ENCODE measurements at places on chromosomes 12 and 14.

- no peak for DNase-seq
These were observed 7.1 kb upstream of the LGMN start for GRCh38 chr14:92755495-92755894.

- no peak for DNase-seq
These were observed 154.1 kb downstream of the NEDD1 start for GRCh38 chr12:97061171-97061570.

DNA sequence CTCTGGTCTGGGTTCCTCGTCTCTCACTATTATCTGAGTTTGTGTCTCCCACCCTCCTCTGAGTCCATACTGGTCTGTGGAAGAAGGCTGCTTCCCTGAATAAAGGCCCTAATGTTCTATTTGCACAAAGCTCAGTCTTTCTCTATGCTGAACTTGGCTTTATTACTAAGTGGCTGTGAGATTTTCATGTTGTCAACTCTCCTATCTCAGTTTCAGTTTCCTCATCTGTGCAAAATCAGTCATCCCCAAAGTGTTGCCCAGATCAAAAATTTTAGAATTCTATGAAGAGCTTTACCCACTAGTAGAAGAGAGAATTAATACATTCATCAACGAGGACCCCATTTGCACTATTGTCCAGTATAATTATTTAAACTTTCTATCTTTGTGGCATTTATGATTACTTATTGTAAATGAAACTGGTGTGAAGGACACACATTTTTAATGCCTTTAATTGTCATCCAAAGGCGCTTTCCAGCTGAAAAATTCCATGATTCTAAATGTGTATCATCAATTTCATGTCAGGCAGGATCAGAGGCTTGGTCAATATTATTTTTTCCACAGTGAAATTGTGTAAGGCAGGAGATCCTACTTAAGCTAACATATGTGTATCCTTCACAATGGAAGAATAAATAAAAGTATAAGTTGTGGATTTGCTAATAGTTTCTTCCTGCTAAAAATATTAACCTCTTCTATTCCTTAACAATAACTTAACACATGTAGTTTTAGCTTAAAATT is 79.1 kb upstream of the EEA1 start:
- DNase-seq: no peak

DNA sequence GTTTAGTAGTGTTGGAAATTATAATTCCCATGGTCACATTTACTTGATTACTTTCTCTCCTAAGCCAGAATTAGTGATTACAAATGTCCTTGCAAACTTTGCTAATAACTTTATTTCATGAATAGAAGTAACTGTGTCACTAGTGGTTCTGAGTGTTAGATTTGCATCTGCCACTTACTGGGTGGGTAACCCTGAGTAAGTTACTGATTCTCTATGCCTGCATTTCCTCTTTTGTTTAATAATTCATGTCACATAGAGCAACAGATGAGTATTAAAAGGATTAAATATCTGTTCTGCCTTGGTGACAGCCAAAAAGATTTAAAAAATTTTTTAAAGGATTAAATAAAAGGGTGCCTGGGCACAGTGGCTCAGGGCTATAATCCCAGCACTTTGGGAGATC is 78.6 kb downstream of the BHLHE41 start:
- DNase-seq: no peak

DNA sequence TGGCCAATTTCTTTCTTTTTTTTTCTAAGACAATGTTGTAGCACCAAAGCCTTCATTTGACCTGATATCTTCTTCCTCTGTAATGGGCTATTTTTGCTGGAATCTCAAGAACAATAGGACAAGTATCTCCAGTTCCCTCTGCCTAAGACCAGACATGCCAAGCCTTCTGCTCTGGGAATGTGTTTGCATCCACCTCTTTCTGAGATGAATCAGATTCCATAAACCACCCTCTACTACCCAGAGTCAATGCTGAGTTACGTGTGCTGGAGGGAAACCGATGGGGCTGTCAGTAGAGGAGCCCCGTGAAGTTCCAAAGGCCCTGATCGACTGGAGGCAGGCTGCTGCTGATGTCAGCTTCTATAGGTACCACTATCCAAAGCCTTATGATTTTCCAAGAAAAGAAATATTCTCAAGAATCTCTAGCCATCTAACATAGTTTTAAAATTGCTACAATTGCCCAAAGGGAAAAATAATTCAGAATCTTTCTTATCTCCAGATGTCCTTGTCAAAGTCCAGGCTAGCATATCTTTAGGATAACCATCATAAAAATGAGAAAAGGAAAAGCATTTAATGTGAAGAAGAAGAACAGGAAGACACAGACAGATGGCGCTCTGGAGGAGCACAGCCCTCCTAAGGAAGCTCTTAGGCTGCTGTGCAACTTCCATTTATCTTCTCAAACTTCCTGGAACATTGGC is 101.9 kb downstream of the SLC8A3 start:
- peak; percentile 48 for DNase-seq

GRCh38 chr12:49195736-49196135 is 6.9 kb upstream of the TUBA1A start:
- DNase-seq: no peak

GRCh38 chr14:76133103-76133502 is 18.6 kb upstream of the GPATCH2L start:
- peak; percentile 23 for DNase-seq

GRCh38 chr14:105931808-105932483 is 405.6 kb downstream of the TMEM121 start:
- DNase-seq: no peak

DNA sequence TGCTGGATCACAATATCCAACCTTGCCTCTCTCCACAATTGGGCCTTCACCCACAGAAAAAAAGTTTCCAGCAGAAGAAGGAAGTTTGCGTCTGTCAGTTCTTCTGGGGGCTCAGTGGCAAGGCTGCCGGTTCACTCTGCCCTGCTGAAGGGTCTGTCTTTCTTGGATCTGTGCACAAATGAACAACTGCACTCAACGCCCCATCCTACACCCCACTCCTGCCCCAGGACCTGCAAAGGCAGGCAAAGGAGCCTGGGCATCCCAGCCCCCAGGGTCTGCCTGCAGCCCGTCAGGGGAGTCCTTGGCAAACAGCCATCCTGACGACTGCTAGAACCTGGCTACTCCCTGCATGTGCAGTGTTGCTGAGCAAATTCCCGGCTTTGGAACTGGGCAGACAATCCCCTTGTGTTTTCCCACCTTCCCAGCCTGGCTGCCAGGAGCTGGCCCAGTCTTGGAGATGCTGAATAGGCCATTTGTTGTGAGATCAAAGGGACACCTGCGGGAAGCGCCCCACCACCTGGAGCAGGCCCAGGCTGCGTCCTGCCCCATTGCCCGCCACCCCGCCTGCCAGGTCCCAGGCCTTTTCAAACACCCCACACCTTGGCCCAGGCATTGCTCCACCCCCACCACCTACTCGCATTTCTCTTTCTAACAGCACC is 311.9 kb downstream of the BCL11B start:
- DNase-seq: no peak

DNA sequence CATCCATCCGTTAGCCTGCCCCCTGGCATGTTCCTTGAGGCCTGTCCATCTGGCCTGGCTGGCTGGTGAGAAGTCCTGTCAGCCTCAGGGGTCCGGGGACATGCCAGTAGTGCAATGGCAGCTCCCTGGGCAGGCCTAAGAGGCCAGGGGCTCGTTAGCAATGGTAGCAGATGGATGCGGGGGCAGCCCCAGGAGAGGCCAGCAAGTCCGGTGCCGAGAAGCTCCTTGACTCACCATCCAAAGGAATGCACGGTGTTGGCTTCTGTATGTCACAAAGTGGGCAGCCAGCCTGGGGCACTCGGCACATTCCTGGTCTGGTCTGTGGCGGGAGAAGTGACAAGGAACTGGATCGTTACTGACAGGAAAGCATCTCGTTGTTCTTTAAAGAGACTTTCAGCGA is 319.9 kb downstream of the CACNA1C start:
- DNase-seq: no peak

- no peak for DNase-seq
These were observed 160.5 kb downstream of the BTG1 start for GRCh38 chr12:91985002-91985787.

GRCh38 chr12:117036046-117036445 is 63.2 kb downstream of the TESC start:
- DNase-seq: no peak

DNA sequence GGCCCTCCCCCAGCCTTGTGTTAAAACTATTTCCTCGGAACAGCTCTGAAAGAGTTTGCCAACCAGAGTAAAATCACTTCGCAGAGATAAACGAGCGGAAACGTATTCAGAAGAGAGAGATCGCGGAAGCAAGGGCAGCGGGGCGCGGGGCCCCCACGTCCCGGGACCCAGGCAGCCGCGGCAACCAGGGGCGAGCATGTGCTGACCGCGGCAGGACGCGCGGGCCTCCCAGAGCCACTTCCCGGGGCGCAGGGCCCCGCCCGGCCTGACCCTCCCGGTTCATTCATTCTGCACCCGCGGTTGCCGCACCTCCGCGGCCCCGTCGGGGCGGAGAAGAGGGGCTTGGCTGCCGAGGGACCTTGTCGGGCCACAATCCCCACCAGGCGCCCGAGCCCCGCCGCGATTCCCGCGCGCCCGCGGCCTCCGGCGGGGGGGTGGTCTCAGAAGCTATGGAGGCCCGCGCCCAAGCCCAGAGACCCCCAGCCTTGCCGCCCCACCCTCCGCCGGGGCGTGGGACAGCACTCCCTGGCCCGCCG is 598 bp downstream of the UBE2N start:
- DNase-seq: no peak

DNA sequence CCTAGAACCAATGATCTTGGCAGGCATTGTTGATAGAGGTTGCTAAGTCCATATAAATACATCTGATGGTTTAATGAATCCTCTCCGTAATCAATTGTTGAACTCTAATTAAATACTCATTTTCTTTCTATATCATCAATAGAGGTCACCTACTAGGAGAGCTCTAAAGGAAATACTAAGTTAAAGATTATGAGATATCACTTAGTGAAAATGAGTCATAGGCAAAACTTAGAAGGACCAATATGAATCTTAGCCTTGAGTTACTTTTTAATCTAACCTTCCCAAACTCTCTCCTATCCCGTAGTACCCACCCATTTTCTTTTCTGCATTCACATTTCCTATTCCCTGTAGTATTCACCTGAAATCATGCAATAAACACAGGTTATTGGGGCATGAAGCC is 50.2 kb downstream of the MBIP start:
- DNase-seq: no peak

- DNase-seq: no peak
These were observed 42.1 kb downstream of the FLRT2 start for GRCh38 chr14:85572011-85572410.

DNA sequence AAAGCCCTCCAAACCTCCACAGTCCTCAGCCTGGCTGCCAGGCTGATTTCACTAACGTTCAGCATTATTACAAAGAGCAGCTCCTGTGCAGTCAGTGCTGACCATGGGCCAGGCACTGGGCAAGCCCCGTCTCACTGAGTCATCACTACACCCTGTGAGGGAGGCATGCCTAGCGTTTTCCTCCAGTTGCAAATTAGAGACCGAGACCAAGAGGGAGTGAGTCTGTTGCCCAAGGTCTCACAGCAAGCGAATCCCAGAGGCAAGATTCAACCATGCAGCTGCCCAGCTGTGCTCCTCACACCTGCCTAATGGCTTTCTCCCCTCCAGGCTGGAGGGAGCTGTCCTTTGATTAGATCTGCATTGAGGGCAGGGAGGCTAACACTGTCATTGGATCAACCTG is 229.3 kb upstream of the LHX5 start:
- peak; percentile 49 for DNase-seq

DNA sequence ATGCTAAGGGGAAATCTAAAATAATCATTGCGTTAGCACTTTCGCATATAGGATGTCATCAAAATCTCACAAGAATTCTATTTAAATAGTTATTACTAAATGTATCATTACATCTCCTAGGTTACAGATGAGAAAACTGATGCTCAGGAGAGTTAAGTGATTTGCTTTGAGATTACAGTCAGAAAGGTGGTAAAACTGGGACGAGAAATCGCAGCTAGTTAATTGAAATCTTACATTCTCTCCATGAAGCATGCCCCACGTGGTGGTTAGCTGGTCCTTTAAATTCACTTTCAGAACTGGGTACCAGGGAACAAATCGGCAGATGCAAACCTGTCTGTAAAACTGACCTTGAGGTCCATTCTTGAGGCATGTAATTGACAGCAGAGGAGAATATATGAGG is 71.8 kb upstream of the PLEKHG7 start:
- no peak for DNase-seq

GRCh38 chr14:91140672-91141071 is 26.8 kb downstream of the DGLUCY start:
- DNase-seq: peak; percentile 74

GRCh38 chr14:31842899-31843298 is 234.2 kb upstream of the ARHGAP5 start:
- peak; percentile 2 for DNase-seq

DNA sequence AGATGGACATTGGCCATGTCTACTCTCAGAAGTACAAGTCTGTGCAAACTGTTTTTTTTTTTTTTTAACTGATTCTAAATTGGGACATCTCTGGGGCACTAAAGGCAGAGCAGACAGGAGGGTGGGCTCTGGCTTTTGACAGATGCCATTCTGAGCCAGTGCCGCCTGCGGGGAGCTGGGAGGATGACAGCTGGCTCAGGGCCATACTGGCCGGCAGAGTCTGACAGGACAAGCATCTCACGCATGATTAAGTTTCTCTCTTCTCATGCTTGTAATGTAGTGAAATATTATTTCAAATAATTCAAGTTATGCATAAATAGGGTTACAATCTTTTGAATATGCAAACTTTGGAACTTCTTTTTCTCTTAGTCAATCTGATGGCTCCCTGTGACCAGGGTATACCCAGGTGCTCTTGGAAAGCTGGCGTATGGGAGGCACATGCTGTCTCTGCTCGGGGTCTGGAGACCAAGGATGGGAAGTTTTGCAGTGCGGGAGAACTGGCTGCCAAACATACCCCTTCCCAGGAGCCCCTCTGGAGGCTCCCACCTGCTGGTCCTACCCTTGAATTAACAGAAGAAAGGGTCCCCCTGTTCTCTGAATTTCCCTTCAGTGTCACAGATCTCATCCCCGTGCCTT is 7.6 kb downstream of the CDCA4 start:
- DNase-seq: peak; percentile 17

- DNase-seq: no peak
These were observed 13.4 kb upstream of the KIF26A start for GRCh38 chr14:104125011-104125410.

- DNase-seq: no peak
These were observed 5.0 kb downstream of the DAD1 start for GRCh38 chr14:22583994-22584393.

DNA sequence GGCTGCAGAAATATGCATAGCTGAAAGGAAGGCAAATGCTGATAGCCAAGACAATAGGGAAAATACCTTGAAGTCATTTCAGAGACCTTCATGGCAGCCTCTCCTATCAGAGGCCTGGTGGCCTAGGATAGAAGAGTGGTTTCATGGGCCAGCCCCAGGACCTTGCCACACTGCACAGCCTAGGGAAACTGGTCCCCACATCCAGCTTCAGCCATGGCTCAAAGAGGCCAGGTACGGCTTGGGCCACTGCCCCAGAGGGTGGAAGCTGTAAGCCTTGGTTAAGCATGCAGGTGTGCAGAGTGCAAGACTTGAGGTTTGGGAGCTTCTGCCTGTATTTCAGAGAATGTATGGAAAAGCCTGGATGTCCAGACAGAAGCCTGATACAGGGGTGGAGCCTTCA is 101.0 kb upstream of the KITLG start:
- DNase-seq: no peak

Measured in bronchial epithelial cell (primary cell).